ENCODE measurements at places on chromosomes 1 and 21.

GRCh38 chr1:179589509-179589908 lies 2.1 kb upstream of the TDRD5 start:
- no peak for DNase-seq

DNA sequence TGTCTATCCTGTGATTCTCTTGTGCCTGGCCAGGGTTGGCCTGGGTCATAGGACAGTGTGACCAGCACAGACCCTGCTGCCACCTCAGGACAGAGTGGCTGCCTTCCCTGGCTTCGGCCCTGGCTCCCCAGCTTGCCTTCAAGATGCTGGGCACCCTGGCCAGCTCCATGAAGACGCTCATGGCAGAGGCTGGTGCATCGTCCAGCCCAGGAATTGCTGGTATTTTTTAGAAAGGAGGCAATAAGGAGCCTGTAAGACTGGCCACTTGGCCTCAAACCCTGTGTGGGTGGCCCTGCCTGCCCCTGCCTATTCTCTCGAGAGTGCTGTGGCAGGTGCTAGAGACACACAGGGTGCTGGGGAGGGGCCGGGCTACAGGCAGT lies 70.4 kb upstream of the ACTRT2 start:
- DNase-seq, result no peak

DNA sequence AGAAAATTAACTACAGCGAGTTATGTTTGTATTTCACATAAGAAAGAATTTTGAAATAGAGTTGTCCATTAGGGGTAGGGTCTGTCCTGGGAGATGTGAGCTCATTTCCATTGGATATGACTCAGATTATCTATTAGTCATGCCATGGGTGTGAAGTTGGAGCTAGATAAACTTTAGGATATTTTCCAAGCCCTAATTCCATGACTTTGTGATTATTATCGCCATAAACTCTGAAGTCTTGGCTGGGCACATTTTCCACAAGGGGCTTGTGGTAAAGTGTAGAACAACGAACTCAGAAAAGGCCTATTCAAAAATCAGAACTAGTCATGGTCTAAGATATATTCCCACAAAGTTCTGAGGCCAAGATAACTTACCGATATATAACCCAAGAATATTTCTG lies 396.6 kb downstream of the DPYD start:
- DNase-seq, result no peak

- no peak for DNase-seq
These were observed 348.0 kb upstream of the PLD5 start for GRCh38 chr1:242872521-242872920.

DNA sequence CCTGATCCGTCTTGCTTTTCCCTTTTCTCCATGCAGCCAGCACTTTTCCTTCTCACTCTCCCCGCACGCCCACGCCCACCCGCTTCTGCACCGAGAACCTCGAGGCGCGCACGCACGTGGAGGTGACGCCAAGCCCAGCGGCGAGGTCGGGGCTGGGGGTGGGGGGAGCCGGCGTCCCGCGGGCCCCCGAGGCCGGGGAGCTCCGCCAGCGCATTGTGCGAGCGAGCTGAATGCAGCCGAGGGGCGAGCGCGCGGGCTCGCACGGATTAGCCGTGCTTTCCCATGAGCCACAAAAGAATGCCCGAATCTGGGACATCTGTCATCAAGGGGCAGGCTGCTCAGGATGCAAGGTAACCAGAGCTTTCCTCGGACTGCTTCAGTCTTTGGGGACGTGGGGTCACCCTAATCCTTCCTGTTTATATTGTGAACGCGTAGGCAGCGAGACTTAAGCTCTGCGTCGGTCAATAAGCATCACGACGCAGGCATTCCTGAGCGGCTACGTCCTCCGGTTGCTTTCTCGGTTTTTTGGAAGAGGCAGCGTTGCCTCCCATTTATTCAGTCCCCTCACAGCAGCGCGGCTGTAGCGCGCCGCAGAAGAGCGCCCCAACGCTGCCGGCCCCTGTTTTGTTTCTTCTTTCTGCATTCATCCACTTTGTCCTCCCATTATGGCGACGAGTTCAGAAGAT lies 67.3 kb upstream of the AKT3 start:
- peak; percentile 5 for DNase-seq

DNA sequence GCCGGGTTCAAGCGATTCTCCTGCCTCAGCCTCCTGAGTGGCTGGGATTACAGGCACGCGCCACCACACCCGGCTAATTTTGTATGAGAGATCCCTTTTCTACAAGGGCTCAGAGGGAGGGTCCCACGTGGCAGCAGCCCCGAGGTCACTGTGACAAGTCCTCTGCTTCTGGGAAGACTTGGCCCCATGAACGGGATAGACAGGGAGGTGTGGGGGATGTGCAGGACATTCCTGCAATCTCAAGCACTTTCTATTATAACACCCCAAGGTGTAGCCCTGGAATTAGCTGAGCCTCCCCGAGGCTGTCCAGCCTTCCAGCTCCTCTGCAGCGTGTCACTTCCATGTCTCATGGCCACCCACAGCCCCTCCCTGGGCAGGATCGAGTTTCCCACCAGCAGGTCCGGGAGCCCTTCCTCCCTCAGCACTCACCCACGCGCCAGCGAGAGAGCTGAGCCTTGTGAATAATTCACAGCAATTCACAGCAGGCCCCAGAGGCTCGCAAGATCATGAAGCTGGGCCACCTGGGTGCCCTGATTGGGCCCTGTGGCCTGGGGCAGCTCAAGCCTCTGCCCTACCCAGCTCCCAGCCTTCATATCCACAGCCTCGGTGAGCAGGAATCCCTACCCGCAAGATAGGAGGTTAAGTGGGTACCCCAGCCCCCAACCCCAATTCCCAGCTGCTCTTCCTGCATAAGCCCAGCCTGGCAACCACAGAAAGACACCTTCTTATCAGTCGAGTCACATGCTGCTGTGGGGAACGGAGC lies 22.8 kb upstream of the RNU1-4 start:
- no peak for DNase-seq

DNA sequence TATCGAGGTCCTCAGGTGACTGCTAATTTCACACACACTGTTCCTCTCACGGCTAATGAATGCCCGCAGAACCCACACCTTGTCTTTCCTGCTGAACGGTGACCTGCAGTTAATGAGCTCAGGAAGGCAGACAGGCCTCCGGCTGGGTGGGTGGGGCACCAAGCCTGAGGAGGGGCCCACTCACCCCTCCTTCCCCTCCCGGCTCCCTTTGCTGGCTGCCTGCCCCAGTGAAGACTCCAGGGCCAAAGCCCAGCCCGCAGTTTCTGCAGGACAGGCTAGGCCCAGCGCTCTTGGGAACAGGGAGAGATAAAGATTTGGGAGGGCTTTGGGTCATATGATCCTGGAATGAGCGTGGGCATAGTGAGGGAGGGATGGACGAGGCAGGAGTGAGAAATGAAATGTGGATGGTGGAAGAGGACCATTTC lies 26.4 kb downstream of the FOXO6 start:
- no peak for DNase-seq

DNA sequence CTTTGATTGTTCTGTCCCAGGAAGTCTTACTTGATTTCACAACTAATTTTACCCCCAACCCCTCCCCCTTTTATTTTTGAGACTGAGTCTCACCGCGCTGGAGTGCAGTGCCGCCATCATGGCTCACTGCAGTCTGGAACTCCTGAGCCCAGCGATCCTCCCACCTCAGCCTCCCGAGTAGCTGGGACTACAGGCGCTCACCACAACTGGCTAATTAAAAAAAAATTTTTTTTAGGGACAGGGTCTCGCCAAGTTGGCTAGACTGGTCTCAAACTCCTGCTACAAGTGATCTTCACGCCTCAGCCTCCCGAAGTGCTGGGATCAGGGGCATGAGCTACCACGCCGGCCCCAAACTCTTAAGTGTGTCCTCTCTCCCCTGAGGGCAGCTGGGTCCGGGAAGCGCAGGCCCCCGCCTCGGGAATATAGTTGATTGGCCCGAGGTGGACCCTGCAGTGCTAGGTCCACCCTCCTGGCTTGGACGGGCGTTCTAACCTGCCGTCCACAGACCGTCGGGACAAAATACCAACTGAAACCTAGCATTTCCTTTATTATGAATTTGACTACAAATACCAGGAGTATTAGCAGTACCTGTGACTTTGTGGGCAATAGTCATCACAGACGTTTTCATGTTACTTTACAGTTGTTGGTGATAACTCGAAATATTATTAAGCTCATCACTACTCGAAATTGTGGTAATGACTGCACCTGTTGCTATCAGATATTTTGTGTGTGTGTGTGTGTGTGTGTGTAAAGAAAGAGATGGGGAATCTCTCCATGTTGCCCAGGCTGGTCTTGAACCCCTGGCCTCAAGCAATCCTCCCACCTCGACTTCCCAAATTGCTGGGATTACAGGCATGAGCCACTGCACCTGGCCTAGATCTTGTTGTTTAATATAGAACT lies 642 bp upstream of the PARP1 start:
- no peak for DNase-seq

DNA sequence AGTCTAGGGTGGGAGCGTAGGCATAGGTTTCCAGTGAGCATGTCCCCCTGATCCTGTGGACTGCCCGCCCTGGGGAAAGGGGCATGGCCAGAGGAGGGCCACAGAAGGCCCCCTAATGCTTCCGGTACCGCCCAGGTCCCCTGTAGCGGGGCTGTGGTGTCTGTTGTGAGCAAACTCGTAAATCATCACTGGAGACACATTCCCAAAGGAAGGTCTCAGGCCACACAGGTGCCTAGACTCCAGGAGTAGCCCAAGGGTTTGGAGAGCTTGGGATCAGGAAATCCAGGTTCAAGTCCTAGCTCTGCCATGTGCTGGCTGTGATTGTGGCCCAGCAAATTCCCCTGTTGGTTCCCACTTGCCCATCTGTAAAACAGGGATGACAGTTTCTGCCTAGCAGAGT lies 20.2 kb downstream of the NKAIN1 start:
- DNase-seq, result no peak

GRCh38 chr1:33043267-33044092 lies 6.8 kb upstream of the AK2 start:
- no peak for DNase-seq

GRCh38 chr1:96049759-96050409 lies 671.7 kb upstream of the PTBP2 start:
- DNase-seq, result no peak

DNA sequence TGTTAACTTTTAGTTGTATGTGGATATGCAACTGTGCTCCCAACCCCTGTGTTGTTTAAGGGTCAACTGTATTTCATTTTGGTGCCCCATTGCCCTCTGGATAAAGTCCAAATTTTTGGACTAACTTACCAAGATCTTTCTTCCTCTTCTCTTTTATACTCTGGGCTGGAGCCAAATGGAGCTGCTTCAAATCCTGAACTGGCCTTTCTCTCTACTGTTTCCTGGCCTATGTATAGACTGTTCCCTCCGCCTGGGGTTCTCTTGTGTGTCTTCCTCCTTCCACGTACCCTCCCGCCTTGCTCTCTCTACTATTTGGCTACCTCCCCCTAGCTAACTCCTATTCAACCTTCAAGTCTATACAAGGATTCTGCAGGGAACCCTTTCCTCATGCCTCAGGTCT lies 8.4 kb upstream of the CDC14A start:
- DNase-seq, result no peak

- DNase-seq, result no peak
These were observed 207.0 kb downstream of the TNR start for GRCh38 chr1:175536369-175536768.

DNA sequence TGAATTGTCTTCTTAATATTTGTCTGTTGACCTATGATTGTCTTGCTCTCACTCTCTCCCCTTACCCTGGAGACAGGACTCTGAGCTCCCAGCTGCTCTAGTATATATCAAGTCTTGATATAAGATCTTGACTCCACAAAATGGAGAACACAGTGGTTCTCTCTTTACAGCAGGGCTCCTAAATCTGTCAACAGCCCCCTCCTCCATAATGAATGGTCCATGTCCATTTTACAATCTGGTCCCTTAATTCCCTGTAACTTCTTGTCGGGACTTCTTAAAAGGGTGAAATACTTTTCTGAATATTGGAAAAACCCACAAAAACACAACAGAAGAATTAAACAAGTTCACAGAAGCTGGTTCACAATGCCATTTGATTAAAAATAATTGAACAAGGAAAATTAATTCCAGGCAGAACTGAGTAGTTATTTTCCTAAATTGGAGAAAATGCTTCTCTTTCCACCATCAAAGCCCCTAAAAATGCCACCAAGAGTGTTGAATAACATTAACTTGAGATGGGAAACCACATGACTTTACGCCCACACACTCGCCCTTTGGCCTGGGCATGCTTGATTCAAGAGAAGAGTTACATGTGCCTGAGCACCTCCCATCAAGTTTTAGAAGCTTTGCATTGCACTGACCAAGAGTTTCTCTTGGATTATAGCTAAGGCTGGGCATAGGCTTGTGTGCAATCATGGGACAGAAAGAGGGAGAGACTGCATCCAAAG lies 109.8 kb downstream of the TOMM20 start:
- DNase-seq, result no peak

GRCh38 chr1:234778221-234779159 lies 168.5 kb upstream of the IRF2BP2 start:
- no peak for DNase-seq

DNA sequence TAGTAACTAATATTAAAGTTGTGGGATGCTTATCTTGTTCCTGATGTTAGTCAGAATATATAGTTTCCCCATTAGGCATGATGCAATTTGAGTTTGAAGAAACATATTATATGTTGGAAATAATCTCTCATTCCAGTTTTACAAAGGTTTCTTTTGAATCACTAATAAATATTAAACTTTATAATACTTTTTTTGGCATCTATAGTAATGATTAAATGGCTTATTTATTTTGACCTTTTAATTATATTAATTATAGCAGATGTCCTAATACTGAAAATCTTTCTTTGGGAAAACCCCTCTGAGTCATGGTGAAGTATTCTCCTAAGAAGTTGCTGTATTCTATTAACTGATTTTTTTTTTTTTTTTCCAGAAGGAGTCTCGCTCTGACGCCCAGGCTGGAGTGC lies 28.5 kb upstream of the PTGS2 start:
- DNase-seq, result no peak

DNA sequence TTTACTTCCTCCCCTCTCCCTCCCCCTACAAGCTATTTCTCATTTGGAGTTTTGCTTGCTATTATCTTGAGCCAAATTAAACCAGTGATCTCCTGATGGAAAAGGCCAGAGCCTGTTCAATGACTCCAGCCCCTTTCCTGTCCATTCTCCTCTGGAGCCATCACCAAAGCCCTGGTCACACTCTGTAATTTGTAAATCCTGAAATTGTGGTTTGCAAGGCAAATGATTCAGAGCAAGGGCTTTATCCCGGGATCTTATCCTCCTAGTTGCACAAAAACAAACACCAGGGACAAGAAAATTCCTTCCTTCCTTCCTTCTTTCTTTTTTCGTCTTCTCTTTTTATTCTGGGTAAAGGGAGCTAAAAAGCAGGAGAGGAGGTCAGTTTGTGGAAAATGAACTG lies 366.1 kb upstream of the ST6GALNAC5 start:
- DNase-seq, result no peak

GRCh38 chr1:239711768-239712167 lies 325.4 kb downstream of the CHRM3 start:
- no peak for DNase-seq
